ENCODE measurements at places on chromosomes 6 and 20.

- no peak for DNase-seq
Measured at GRCh38 chr6:16547587-16547986, 213.7 kb downstream of the ATXN1 start.

DNA sequence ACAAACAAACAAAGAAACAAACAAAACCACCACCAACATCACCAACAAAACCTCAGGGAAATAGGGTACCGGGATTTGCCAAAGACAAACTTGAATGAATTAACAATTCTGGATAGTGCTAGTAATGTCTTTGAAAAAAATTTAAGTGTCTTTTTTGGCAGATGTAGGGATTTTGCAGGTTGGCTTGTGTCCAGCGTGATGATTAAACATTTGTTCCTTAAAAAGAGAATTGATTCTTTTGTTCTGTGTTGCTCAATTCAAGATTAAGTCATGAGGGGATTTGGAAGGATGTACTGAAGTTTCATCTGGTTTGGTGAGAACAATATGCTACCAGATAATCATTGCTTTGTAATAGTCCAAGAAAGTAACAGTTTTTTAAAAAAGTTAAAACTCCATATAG, 125.1 kb upstream of the HS3ST5 start:
- no peak for DNase-seq

DNA sequence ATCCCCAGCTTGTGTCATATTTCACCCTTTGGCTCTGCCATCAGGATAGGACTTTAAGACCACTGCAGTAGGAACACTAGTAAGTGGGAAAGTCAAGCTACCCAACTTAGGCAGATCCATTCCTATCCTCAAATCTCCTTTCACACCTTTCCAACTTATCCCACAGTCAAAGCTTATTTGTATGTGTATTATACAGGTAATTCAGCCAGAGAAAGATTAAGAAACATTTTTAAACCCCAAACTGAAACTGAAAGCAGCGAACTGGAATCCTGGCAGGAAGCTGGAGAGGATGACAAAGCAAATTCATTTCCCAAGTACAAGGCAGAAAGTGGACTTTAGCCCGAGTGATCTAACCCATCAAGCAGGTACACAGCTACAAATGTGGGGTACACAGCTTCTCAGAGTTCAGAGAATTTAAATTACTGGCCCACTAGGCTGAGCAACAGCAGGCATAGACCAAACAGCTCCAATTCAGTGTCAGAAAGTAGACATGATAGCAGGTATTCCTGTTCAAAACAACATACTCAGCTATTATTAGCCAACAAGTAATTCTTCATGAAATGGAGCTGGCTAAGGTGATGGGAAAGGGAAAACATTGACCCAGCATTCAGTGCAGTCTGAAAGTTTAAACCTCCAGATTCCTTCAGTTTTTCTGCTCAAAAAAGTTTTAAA, 39.1 kb downstream of the ILRUN start:
- no peak for DNase-seq

- DNase-seq: no peak
Measured at GRCh38 chr20:11989018-11989771, 71.5 kb downstream of the BTBD3 start.

DNA sequence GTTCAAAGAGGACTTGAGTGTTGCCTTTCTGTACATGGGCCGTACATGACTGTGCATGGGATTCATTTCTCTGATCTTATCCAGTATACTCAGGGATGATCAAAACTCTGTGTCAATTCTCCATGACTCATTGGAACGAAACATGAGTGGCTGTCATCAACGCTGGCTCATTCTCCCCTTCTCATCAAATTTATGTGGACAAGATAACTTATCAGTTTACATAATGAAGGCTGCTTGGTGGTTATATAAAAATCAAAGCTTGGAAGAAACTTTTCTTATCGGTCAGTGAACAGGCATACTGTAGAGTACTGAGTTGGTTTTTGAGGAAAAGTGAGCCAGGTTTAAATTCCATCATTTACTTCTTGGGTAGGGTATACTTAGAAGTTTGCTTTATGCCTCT, 24.9 kb downstream of the CRISP1 start:
- DNase-seq: no peak

- DNase-seq: no peak
Measured at GRCh38 chr6:28659250-28659566, 133.5 kb downstream of the GPX5 start.

DNA sequence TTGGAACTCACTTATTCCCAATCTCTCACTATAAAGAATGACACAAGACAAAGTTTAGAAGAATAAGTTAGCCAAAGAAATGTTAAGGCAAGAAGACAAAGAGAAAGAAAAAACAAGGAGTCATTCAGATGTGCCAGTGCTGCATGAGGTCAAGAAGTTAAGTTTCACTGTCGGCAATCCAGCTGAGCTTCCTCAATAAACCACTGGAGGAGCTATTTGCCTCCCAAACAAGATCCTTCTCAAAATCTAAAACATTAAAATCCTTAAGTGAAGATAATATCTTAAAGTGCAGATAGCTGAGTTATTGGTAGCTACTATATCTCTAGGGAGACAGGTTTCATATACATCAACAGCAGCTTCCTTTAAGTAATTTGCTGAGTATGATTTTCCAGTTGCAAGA, 512.3 kb downstream of the HDGFL1 start:
- DNase-seq: no peak

- DNase-seq: no peak
Measured at GRCh38 chr20:32386091-32386490, 28.0 kb downstream of the ASXL1 start.

- DNase-seq: no peak
Measured at GRCh38 chr6:90547991-90548390, 38.9 kb downstream of the MAP3K7 start.

GRCh38 chr6:163414946-163415619, 565 bp downstream of the QKI start:
- DNase-seq: no peak

- DNase-seq: no peak
Measured at GRCh38 chr20:10992731-10993130, 318.9 kb upstream of the JAG1 start.

DNA sequence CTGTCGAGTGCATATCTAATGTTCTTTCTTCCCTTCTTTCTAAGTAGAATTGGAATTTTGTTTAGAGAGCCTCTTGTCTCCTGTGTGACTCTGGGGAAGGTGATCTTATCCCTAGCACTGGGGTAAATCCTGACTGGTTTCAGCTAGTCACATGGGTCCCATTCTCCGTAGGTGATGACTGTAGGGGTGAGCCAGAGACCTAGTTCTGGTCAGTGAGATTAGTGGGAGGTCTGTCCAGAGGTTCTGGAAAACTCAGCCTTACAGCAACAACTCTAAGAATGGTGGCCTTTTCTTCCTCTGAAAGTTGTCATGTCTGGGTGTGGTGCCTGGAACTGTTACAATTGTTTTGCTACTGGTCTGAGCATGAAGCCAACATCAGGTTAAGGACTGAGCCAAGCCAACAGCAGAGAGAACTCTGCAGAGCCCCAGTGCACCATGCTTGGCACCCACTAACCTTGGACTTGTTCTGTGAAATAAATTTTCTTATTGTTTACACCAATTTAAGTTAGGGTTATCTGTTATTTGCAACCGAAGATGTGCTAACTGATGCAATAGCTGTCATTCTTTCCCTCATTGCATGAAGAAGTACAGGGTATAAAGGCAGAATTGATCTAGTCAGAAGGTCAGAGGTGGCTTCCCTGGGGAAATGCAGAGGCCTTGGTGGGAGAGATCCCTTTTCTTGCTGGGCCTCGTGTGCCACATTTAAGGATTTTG, 56.8 kb upstream of the TULP4 start:
- no peak for DNase-seq

- DNase-seq: no peak
Measured at GRCh38 chr20:17644451-17644850, 37.6 kb downstream of the RRBP1 start.

DNA sequence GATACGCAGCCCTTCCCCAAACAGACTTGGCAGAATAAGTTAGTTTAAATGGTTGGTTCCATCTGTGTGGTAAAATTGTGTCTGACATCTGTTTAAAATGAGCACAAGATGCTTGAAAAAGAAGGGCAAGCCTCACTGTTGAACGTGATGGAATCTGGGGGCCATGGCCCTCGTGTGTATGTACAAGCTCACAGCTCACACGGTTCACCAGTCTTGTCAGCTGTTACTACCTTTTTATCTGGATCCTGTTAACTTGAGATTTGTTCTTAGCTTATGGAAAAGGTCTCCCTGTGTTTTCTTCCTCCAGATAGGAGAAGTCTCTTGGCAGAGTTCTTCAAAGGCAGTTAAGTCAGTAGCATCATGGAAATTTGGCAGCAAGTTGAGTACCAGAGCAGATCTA, 270.6 kb downstream of the KHDC1L start:
- DNase-seq: no peak

- DNase-seq: no peak
Measured at GRCh38 chr6:88166493-88167351, 575 bp upstream of the CNR1 start.

- no peak for DNase-seq
Measured at GRCh38 chr20:16861708-16862107, 113.5 kb downstream of the OTOR start.

- DNase-seq: no peak
Measured at GRCh38 chr6:82363428-82364086, at the start of gene TPBG. TPBG (plus strand) TSS chr6:82363817; CDS start chr6:82364962, 1,145 bp downstream.

DNA sequence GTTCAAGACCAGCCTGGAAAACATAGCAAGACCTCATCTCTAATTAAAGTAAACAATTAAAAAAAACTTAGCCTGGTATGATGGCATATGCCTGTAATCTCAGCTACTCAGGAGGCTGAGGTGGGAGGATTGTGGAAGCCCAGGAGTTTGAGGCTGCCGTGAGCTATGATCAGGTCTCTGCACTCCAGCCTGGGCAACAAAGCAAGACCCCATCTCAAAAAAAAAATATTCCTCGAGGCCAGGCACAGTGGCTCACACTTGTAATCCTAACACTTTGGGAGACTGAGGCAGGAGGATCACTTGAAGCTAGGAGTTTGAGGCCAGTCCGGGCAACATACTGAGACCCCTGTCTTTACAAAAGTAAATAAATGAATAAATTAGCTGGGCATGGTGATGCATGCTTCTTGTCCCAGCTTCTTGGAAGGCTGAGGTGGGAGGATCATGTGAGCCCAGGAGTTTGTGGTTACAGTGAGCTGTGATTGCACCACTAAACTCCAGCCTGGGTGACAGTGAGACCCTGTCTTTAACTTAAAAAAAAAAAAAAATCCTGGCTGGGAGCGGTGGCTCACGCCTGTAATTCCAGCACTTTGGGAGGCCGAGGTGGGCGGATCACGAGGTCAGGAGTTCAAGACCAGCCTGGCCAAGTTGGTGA, 9.3 kb upstream of the C2 start:
- DNase-seq: no peak

- DNase-seq: no peak
Measured at GRCh38 chr6:158043586-158044524, 62.2 kb downstream of the SYNJ2 start.

- DNase-seq: no peak
Measured at GRCh38 chr20:3168079-3168828, 5.1 kb downstream of the LZTS3 start.

DNA sequence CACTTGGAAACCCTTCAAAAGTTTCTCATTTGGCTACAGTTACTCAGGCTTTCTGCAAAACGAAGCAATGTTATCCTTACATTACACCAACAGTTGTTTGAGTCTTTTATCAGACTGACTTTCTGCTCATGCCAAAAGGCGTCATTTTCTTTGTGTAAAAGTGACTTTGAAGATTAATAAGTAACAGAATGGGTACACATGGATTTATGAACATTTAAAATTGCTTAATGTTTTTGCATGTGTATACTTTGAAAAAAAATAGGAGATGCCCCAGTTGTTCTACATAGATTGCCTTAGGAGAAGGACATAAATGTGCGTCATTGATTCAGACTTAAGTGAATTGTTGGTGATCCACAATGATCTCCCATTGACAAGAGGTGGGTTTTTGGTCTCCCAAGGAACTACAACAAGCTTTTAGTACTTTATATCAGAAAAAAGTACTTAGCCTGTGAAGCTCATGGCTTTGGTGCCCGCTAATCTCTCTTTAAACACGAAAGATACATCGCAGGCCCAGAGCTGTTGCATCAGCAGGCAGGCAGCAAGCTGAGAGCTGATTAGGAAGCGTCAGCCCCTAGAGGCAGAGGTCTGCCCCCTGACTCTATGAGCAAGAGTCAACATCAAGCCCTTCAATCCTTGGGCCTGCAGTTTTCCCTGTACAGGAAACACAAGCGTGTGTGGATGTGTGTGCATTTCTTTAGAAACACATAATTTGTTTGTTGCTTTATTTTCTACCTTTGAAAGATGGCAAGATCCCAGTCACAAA, 45.9 kb downstream of the SLC22A3 start:
- no peak for DNase-seq

DNA sequence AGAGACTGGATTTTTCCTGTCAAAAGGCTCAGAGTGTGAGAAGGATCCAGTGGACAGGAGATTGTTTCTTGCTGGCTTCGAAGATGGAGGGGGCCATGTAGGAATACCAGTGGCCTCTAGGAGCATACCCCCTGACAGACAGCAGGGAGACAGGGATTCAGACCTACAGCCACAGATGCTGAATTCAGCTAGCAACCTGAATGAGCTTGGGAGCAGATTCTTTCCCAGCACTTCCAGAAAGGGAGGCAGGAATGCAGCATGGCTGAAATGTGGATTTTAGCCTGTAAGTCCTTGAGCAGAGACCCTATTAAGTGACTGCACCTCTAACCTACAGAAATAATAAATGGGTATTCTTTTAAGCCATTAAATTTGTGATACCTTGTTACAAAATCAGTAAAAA, 44.6 kb downstream of the STXBP5 start:
- DNase-seq: no peak

DNA sequence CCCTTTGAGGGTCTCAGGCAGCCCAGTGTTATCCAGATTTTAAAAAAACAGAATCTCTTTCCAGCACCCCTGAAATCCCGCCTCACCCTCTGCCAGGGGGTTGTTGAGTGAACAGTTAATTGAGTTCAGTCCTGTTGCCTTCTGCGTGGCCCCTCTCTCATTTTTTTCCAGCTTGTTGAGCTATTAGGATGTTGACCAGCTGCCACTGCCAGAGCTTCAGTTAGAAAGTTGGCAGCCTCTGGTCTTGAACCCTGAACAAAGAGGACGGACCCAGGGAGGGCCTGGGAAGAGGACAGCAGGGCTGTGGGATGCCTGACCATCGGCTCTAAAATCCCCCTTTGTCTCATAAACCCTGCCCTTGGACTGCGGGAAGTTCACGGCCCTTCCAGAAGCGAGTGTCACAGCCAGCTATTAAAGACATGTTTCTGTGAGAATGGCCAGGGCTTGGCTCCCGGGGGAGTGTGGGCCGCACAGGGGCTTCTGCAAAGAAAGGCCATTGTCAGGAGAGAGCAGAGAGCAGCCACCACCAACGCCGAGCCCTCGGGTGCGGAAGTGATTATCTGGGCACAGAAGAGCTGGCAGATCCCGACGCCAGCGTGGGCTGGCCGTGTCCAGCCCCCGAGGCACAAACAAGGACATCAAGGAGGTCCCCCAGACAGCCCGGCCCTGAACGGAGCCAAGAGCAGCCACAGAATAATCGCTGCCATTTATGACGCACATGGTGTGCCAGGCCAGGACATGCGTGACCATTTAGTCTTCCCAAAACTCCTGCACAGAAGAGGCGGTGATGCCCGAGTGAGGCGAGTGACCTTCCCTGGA, 189.0 kb downstream of the ANKRD60 start:
- DNase-seq: no peak
